ENCODE measurements at places on chromosomes 1 and 21.
A peak's percentile ranks its signal among the peaks of the same experiment; 100 is the strongest.

DNA sequence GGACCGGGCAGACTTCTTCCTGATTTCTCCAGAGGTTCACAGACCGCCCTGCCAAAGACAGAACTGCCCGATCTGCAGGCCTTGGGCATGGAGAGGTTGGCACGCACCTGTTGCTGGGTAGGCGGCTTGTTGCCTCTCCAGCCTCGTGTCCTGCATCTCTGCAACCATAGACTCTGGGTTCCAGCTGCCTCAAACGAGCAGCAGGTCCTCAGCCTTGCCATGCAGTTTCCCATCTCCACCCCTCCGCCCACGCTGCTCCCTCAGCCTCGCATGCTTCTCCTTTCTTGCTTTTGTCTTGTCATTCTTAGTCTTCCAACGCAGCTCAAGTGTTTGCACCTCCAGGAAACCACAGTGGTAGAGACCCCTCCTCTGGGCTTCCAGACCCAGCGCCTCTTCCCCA lies 126.2 kb downstream of the LACTBL1 start:
- no peak for DNase-seq

- no peak for DNase-seq
These were observed 28.2 kb upstream of the FCRL4 start for GRCh38 chr1:157626099-157626498.

GRCh38 chr1:24915816-24916602 lies 14.1 kb downstream of the RUNX3 start:
- no peak for DNase-seq

DNA sequence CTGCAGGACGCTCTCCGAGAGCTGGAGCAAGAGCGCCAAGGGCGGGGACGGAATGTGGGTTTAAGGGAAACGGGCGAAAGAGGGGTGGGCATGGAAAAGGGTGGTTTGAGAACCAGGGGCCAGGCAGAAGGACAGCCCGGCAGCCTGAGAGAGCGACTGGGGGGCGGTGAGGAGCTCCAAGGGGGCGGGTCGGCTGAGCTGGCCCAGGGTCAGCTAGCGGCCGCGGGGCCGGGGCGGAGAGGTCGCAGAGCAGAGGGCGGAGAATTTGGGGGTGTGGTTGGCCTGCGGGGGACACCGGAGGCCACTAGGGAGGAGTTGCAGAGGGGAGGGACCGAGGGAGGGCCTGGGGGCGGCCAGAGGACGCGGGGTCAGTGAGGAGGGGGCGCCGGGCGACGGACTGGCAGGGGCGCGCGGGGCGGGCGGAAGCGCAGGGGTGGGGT lies 54.7 kb downstream of the NDUFS5 start:
- DNase-seq, result no peak

- no peak for DNase-seq
These were observed 1015.6 kb downstream of the PLA2G4A start for GRCh38 chr1:187844313-187844712.

DNA sequence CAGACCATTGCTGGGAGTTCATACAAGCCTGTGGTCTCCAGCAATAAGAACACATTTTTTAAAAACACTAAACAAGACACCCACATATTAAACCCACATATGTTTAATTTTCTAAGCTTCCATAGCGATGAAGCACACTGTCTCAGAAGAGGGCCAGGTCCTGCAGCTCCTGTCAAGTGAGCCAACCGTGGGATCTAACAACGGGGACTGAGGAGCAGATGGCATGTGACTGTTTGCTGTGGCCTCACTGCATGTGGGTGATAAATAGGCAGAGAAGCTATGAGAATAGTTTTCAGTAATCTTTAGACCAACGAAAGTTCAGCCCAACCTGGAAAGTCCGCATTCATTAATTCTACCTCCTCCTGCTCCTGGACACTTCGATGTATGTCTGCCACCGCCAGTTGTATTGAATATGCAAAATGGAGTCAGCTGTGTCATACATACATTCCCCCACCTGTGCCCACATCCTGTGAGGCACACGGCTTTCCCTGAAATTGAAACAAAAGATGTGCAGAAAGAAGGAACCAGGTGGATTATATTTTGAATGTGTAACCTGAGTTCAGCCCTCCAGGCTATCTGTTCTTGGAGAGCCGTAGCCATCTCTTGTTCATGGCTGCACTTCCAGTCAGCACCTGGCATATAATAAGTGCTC lies 88.2 kb downstream of the MIS18A start:
- DNase-seq, result no peak

DNA sequence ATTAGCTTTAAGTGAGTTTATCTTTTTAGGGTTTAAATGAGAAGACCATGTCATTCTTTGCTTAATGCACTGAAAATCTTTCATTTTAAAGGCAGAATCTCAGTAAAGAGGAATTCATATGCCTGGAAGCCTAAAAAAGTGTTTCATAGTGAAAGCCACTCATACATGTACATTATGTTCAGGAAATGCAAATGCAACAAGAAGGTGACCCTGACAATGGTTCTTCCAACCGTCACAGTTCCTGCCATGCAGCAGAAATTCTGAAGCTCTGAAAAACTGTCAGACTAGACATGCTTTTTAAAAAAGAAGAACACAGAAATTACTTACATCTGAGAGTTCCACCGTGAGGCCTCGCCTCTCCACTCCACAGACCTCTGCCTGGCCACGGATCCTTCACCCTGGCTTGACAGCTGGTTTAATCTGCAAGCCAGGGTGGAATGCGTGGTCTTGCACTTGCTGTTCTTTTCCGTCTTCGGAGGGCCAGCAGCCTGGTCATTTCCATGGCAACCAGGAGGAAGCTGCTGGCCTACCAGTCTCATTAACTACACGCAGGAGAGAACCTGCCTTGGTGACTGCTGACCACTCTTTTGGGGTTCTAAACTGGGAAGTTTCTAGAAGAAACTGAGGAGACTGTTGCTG lies 41.8 kb upstream of the PAXBP1 start:
- no peak for DNase-seq

DNA sequence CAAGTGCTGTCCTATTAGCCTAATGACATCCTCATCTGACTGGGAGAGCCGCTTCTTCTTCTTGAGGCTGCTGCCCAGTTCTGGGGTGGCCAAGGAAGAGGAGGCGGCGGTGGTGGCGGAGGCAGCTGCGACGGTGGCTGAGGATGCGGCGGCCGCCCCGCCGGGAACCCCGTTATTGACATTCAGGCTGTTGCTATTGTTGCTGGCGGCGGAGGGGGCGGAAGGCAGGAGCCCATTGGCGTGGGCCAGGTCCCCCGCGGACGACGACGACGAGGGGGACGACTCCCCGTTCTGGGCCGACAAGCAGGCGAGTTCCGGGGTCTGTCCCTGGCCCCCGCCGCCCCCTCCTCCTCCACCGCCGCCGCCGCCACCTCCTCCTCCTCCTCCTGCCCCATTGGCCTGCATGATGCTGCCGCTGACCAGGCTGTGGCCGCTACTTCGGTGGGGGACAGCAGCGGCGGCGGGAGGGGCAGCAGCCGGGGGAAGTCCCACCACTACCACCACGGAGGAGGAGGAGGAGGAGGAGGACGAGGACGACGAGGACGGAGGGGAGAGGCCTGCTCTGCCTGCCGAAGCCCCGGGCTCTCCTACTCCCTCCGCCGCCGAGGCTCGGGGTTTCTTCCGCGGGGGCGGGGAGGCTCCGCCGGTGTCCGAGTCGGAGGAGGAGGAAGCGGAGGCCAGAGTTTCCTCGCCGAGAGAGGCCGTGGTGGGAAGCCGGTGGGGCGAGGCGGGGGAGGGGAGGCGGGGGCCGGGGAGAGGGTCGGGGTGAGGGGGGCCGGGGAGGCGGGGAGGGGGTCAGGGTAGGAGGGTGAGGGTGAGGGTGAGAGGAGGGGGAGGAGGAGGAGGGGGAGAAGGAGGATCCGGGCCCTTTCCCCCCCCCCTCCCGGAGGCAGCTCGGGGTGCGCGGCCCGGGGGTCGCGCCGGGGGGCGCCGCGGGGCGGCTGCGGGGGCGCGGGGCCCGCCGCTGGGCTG lies 610 bp downstream of the WDR26 start:
- peak; percentile 27 for DNase-seq

GRCh38 chr1:112997781-112998180 lies 41.8 kb upstream of the SLC16A1 start:
- DNase-seq, result no peak

DNA sequence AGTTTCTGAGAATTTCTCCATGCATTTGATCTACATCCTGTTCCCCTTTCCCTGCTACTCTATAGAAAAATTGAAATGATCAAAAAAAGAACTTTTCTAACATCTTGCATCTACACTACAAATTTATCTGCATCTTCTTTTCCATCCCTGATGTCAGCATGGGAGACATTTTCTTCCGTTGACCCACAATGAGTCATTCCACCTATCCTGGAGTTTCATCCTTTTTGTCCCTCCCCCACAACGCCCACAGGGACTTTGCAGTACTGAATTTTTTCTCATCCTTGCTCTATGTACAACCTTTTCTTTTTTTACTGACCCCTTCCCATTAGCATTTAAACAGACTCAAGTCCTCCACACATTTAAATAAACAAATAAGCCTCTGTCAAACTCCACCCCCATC lies 112.2 kb upstream of the MROH9 start:
- DNase-seq, result no peak

- no peak for DNase-seq
These were observed 274.0 kb upstream of the KIAA0040 start for GRCh38 chr1:175466556-175466955.

GRCh38 chr1:226268421-226269124 lies 40.4 kb downstream of the LIN9 start:
- no peak for DNase-seq

GRCh38 chr1:95793893-95794292 lies 559.9 kb downstream of the RWDD3 start:
- DNase-seq, result no peak

- no peak for DNase-seq
These were observed 37.7 kb downstream of the NKAIN1 start for GRCh38 chr1:31201931-31202360.

DNA sequence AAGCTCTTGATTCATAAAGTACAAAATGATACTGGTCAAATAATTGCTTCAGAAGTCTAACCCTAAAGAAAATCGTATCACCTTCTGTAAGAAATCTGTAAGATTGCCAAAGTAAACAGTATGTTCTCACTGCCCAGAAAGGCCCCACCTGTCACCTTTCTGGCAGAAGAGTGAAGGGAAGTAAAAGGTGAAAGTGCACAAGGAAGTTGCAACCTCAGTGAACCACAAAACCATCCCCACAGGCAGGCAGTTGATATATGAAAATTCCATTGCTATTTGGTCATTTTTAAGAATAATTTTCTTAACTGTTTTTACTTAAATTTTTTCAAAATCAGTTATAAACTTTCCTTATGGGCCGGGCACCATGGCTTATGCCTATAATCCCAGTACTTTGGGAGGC lies 48.5 kb upstream of the FBXO28 start:
- DNase-seq, result no peak

GRCh38 chr1:17200756-17201155 lies 4.2 kb upstream of the PADI1 start:
- DNase-seq, result no peak

- DNase-seq, result no peak
These were observed 119.4 kb downstream of the ASTN1 start for GRCh38 chr1:177045151-177045550.

DNA sequence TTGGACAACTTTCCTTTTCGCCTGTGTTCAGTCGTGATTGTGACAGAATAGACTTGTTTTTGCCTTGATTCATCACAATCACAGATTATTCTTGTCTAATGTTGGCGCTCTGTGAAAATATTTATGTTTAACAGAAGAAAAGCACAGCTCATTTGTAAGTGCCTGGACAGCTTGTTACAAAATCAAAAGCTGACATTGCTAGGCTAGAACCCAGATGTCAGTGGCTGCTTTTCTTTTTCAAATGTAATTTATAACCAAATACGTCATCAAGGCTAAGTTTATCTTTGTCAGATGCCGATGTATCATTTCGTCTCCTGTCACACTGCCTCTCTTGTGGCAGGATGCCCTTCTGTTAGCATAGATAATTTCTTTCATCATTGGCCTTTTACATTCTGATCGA lies 1227.3 kb downstream of the PLA2G4A start:
- no peak for DNase-seq

GRCh38 chr1:64010316-64010715 lies 193.1 kb upstream of the UBE2U start:
- no peak for DNase-seq

GRCh38 chr1:110185181-110185580 lies 24.9 kb upstream of the KCNC4 start:
- no peak for DNase-seq

- DNase-seq, result no peak
These were observed 581 bp downstream of the ETV3 start for GRCh38 chr1:157137408-157138219.

GRCh38 chr1:155514582-155515187 lies 47.9 kb downstream of the ASH1L start:
- DNase-seq, result no peak

DNA sequence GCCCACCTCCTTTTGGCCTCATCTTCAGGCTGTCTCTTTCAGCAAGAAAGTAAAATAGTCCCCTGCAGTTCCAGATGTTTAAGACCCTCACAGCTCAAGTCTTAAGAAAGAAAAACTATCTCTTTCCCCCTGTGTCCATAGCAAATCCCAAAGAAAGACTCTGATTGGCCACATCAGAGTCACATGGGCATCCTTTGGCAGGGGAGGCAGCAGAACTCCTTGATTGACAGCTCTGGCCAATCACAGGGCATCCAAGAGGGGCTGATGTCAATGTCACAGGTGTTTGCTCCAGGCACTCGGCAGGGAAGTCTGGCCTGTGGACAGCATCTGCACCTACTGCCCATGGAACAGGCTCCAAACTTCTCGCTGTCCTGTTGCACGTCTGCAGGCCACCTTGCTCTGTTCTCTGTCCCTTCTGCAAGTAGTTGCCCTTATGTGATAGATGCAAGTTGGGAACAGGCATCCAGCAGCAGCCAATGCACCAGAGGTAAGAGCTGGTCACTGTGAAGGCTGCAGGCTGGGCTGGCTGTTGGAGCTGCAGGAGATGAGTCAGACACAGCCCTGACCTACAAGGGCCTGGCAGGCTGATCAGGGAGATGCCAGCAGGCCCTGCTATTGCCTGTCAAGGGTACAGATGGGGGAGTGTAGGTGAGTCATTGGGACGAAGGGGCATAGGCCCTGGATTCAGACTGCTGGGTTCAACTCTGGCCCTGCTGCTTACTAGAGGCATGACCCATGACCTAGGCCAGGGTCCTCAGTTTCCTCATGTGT lies 96.8 kb upstream of the TMEM51 start:
- no peak for DNase-seq

DNA sequence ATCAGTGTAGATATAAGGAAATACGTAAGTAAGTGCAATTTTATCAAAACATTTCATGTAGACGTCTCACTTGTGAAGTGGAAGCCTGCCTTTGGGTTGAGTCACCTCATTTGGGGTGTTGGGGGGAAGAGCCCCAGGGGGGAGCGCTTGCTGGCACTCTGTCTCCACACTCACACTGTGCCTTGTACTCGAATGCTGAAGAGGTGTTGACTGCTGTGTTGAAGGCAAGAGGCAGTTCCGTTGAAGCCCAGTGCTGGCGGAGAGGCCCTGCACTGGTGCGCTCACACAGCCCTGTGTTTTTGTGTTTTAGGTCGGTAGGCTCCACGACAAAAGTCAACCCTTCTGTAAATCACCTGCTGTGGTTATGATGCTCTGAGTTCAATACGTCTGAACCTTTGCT lies 131.9 kb upstream of the COL6A1 start:
- DNase-seq, result no peak

GRCh38 chr1:232899839-232900238 lies 50.6 kb upstream of the NTPCR start:
- DNase-seq, result no peak

GRCh38 chr1:185520188-185520920 lies 203.3 kb upstream of the IVNS1ABP start:
- no peak for DNase-seq

All from activated T-cell treated with anti-CD3 and anti-CD28 coated beads for 1 hour (primary cell).